Chondrocyte (in vitro differentiated cells): ENCODE measurements at places on chromosomes 12 and 14. TPM values are rescaled to one million over a fixed set of nuclear protein-coding genes. Genes with fewer than 3 reads are reported as not detected.

- no peaks in the 10 kb centered on the region for H3K4me1 ChIP-seq
- peaks cover 22% of the 10 kb centered on the region for H3K27me3 ChIP-seq
- no peak for DNase-seq
- no peak overlapping the region for H3K27ac ChIP-seq
- H3K36me3 ChIP-seq, result peaks cover 1% of the 10 kb centered on the region
- no peak overlapping the region for H3K4me3 ChIP-seq
Measured at GRCh38 chr12:125166041-125166440, 100.8 kb downstream of the AACS start.

DNA sequence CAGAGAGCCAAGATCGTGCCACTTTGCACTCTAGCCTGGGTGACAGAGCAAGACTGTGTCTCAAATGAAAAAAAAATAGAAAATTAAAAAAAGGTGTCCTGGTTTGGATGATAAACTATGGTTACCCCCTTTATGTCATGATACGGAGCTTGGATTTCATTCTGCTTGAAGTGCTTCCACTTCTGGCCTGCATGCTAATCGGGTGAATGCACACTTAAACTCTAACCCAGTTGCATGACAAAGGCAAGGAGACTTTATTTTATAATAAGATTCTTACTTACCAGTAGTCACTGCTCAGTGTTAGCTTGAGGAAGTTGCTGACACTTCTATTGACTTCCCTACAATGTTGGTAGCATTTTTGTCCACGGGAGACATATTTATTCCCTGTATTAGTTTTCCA is 24.3 kb downstream of the CFAP54 start:
- H3K4me3 ChIP-seq, result no peak overlapping the region
- H3K36me3 ChIP-seq, result no peaks in the 10 kb centered on the region
- no peak overlapping the region for H3K27ac ChIP-seq
- no peaks in the 10 kb centered on the region for H3K27me3 ChIP-seq
- peaks cover 24% of the 10 kb centered on the region for H3K4me1 ChIP-seq

LHX5 gene
- not detected in 3 replicates for total RNA-seq

- DNase-seq, result no peak
- H3K4me3 ChIP-seq, result no peak overlapping the region
- no peaks in the 10 kb centered on the region for H3K27me3 ChIP-seq
- H3K36me3 ChIP-seq, result peaks cover 39% of the 10 kb centered on the region
- peaks cover 28% of the 10 kb centered on the region for H3K4me1 ChIP-seq
Measured at GRCh38 chr14:64746298-64747250, 42.4 kb downstream of the PLEKHG3 start.

- H3K27me3 ChIP-seq, result no peaks in the 10 kb centered on the region
- peak overlapping the region; percentile 25 for H3K4me3 ChIP-seq
- H3K27ac ChIP-seq, result peak overlapping the region; percentile 90
- H3K4me1 ChIP-seq, result peaks cover 51% of the 10 kb centered on the region
- peak; percentile 46 for DNase-seq
Measured at GRCh38 chr12:49809906-49810389, 18.3 kb downstream of the NCKAP5L start.

- no peak overlapping the region for H3K4me3 ChIP-seq
- peak overlapping the region; percentile 2 for H3K27ac ChIP-seq
- H3K4me1 ChIP-seq, result peaks cover 8% of the 10 kb centered on the region
Measured at GRCh38 chr14:91879196-91879595, 11.9 kb upstream of the TC2N start.

- peak overlapping the region; percentile 83 for H3K27ac ChIP-seq
- H3K4me1 ChIP-seq, result peaks cover 69% of the 10 kb centered on the region
- H3K36me3 ChIP-seq, result no peaks in the 10 kb centered on the region
- no peak overlapping the region for H3K4me3 ChIP-seq
Measured at GRCh38 chr12:59088673-59089072, 168.4 kb upstream of the LRIG3 start.

- peaks cover 2% of the 10 kb centered on the region for H3K36me3 ChIP-seq
- peaks cover 14% of the 10 kb centered on the region for H3K27me3 ChIP-seq
- no peak for DNase-seq
- peak overlapping the region; percentile 66 for H3K27ac ChIP-seq
Measured at GRCh38 chr14:100677554-100678468, 48.9 kb upstream of the DLK1 start.

GPR84 gene
- total RNA-seq, result not detected in 3 replicates

DNA sequence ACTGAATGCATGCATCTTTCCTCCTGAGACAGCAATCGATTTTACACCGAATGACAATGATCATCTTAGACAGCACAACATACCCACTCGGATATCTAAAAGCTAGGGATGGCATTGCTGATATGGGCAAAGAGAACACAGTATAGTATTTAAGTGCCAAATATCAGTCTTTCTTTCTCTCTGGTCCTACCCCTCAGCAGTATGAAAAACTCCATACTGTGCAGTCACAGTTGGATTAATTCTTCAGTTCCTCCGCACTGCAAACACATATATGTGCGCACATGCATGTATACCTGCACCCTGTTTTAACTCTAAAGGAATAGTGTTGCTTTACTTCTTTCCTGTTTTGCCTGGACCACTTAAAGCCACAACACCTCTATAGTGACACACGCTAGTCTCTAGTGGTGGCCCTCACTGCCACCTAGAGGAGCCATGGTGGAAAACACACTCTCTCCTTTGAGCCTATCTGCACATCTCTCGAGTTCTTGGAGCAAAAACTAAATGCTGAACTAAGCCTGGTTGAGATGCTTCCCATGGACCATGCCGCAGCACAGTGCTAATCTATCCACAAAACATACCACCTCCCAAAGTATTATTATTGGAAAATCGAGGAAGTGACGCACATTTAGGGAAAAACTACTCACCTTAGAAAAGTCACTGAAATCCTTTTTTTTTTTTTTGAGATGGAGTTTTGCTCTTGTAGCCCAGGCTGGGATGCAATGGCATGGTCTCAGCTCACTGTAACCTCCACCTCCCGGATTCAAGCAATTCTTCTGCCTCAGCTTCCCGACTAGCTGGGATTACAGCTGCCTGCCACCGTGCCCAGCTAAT is 11.9 kb downstream of the TMEM52B start:
- H3K36me3 ChIP-seq, result no peaks in the 10 kb centered on the region
- DNase-seq, result no peak
- H3K4me1 ChIP-seq, result peaks cover 11% of the 10 kb centered on the region
- H3K27ac ChIP-seq, result no peak overlapping the region

SIX6 gene
- not detected in 3 replicates for total RNA-seq

JDP2 gene
- 25.9 to 78.0 TPM (median 72.2 TPM) in 3 replicates for total RNA-seq
